ENCODE measurements at places on chromosomes 16 and 17.

DNA sequence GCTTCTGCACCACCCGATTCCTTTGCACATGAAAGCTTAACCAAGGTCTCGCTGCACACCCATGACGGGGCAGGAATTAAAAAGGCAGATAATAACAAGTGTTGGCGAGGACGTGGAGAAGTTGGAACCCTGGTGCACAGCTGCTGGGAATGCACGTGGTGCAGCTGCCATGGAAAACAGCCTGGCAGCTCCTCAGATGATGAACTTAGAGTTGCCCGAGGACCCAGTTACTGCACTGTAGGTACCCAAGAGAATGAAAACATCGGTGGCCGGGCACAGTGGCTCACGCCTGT, 211.6 kb upstream of the CIBAR2 start:
- no peak for DNase-seq

DNA sequence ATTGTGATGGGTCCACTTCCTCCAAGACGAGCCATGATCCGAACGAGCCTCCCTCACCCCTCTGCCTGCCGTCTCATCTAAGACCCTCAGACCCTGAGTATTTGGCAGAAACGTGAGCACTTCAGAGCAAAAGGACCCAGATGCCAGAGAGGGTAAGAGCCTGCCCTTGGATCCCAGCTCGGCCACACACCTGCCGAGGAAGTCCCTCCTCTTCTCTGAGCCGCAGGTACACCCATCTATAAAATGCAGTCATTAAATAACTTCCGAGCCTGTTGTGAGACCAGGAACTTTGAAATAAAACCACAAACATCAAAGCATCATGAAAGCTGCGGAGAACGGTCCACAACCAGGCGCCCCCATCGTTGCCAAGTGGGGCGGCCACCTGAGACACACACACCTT, 64.8 kb upstream of the DOC2B start:
- no peak for DNase-seq

DNA sequence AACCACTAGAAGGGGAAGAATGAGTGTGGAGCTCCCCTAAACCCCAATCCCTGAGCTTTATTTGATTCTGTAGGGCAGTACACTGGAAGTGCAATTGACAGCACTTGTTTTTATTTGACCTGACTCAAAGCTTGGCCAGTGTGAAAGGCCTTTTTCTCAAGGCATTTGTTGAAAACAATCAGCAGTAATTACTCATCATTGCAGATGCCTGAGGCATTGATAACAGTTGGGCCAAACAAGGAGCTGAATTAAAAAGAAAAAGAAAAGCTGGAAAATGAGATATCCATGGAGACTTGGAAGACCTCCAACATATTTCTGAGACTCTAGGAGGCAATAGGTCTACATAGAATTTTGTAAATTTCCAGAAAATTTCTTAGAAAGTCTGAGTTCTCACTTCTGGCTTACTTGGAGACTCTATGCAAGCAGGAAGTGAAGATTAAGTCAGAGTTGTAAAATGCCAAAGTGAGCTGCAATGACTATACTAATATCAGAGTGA, 200.8 kb upstream of the KCNJ16 start:
- DNase-seq, result no peak

GRCh38 chr17:79985943-79986391, 49.7 kb downstream of the TBC1D16 start:
- DNase-seq, result no peak

DNA sequence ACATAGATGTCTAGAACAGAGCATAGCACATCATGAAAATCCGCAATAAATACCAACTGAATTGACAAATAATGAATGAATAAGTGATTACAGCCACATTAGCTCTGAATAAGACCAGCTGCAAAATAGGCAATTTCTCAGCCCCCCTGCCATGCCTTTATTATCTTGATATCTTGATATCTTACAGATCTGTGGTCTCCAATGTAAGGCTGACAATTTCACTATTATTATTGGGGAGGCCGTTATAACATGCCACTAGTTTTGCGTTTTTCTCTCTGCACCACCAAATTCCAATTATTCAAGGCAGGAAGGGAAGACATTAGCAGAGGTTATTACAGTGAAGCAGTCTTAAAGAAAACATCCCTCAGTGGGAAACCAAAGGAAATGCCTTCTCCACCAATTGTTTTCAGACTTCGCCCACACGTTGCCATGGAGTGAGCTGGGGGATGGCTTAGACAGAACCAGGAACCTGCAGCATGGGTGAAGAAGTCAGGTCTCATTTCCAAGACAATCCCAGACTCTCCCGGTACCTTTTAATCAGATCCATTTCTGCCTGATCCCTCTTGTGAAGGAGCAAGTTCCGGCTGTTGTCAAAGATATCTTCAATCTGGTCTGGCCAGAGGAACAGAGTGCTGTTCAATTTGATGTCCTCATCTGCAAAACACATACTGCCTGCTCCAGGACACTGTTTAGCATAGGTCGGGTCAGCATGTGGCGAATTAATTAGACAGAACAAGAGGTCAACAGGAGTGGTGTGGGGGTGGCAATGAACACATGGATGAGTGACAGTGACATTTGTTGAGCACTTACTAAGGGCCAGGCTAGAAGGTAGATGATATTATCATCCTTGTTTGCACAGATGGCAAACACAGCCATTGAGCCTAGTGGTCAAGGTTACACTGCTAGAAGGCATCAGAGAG, 46.4 kb downstream of the DNAH3 start:
- DNase-seq, result no peak

GRCh38 chr16:73214825-73215677, 167.1 kb upstream of the ZFHX3 start:
- DNase-seq, result no peak

- peak; percentile 57 for DNase-seq
These were observed at the start of gene TK2 for GRCh38 chr16:66549284-66550131. Gene TK2, minus strand, starts transcription at chr16:66550122. Its CDS starts 61 bp downstream, at chr16:66550061.

GRCh38 chr17:3660311-3660891, 8.0 kb downstream of the TAX1BP3 start:
- no peak for DNase-seq

DNA sequence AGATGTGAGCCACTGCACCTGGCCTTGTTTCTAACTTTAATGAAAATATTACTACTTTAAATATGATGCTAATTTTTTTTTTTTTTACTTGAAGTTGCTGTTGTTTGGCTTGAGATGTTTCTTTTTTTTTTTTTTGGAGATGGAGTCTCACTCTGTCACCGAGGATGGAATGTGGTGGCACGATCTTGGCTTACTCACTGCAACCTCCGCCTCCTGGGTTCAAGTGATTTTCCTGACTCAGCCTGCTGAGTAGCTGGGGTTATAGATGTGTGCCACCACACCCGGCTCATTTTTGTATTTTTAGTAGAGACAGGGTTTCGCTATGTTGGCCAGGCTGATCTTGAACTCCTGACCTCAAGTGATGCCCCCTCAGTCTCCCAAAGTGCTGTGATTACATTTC, 23.6 kb downstream of the IGSF6 start:
- DNase-seq, result no peak

GRCh38 chr16:2500918-2501750, 12.6 kb upstream of the ATP6V0C start:
- DNase-seq, result peak; percentile 83

DNA sequence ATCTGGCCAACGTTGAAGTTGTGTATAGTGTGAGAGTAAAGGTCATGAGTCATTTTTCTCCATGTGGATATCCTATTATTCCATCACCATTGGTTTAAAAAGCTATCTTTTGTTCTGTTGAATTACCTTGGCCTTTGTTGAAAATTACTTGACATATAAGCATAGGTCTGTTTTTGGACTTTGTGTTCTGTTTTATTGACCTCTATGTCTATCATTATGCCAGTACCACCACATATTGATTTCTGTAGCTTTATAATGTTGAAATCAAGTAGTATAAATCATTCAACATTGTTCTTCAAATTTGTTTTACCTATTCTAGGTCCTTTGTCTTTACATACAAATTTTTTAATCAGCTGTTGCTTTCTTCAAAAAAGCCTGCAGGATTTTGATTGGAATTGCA, 58.5 kb downstream of the NLK start:
- DNase-seq, result no peak

- no peak for DNase-seq
These were observed 4.5 kb downstream of the CDH5 start for GRCh38 chr16:66370786-66371684.

GRCh38 chr17:7219812-7220592, at the start of the genes ACADVL and DLG4:
Gene ACADVL, plus strand, starts transcription at chr17:7219938. Its CDS starts 47 bp downstream, at chr17:7219985.
Gene DLG4, minus strand, starts transcription at chr17:7219836.
- DNase-seq, result peak; percentile 82

DNA sequence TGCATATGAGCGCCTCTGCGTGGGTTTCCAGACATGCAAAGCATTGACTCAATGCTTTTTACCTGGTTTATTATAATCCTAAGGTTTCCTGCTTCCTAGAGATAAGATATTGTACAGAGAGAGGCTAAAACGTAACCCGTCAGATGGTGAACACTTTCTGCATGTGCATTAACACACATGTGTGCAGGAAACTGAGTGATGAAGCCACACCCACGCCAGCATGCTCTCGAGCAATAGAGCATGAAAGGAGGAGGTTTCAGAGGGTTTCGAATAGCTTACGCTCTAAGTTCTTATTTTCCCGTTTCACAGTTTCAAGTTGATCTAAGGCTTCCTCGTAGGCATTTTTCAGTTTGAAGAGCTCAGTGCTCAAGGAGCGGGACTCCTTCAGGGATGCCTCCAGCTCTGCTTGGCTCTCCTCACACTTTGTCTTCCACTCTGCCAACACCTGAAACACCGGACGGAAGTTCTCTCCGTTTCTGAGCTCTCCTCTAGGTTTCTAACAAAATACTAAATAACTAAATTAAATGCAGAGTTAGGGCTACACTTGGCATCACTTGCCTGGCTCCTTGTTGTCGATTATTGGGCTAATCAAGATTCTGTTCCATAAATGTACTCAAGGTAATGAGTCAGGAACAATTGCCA, 23.2 kb downstream of the MYH3 start:
- no peak for DNase-seq

DNA sequence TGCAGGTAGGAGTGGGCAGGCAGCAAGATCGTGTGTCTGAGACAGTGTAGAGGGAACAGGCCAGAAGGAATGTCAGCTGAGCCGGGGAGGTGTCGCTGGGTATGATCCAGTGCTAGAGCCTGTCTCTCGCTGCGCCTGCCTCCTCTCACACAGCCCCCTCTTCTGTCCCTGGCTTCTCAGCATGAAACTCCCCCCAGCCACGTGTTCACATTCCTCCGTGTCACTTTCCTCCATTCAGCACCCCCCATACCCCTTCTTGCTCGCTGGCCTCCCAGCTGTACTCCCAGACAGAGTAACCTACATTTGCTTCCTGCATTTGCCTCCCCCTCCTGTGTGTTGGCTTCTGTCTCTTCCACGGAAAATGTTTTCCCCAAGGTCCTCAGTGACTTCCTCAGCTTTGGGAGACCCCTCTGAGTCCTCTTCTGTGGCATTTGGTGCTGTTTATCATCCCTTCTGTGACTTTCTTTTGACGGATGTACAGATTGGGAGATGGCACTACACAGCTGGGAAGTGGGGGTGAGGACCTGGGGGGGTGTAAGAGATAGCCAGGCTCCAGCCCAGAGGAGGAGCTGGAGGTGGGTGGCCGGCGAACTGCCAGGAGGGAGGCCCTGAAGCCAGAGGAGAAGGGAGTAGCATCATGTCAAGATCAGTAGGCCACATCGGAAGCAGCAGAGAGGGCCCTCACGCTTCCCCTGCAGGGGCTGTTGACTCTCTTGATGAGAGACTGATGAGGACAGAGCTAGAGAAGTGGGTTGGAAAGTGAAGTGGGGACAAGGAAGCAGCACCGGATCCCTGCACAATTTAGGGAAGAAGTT, 19.2 kb downstream of the SGF29 start:
- DNase-seq, result no peak

GRCh38 chr16:75761108-75761507, 34.8 kb upstream of the CPHXL start:
- peak; percentile 17 for DNase-seq

DNA sequence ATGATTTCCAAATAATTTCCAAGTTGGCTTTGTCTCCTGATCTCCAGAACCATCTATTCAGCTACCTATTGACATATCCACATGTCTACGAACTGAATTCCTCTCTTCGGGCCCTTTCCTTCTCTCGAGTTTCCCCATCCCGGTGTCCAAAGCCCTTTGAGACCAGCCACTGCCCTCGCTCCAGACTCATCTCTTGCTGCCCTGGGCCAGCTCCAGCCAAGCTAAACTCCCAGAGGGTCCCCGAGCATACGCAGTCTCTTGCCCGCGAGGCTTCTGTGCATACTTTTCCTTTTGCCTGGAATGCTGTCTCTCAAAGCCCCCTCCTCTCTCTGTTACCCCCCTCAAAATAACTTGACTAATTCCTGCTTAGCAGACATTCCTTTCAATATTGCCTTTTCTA, 27.2 kb upstream of the TBX2 start:
- no peak for DNase-seq

DNA sequence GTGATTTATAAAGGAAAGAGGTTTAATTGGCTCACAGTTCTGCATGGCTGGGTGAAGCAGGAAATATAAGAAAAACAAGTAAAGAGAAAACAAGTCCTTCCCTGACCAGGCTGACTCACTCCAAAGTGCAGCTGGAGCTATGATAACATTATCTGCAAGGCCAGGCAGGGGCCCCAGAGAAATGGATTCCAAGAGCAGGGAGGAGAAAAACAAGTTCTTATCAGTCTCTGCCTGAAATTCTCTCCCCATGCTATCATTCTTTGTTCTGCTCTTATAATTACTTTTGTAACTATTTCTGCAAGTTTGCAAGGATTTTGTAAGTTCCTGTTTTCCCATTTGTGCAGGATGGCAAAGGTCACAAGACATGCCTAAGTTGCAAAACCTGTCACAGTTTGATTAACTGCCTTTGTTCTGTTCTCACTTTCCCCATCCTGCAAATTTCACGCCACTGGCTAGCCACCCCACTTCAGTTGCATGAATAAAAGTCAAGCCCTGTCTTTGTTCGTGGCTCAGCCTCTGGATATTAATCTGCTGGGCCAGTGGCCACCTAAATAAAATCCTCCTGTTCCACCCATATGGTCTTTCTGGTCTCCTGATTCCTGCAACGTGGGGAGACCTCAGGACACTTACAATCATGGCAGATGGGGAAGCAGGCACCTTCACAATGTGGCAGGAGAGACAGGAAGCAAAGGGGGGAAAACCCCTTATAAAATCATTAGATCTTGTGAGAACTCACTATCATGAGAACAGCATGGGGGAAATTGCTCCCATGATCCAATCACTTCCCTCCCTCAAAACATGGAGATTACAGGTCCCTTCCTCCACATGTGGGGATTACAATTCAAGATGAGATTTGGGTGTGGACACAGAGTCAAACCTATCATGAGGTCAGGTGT, 13.1 kb downstream of the ABCA9 start:
- no peak for DNase-seq
